CD8-positive, alpha-beta memory T cell (primary cell): ENCODE measurements at places on chromosomes 2 and 18. TPM values are rescaled to one million over a fixed set of nuclear protein-coding genes. Genes with fewer than 3 reads are reported as not detected.

- DNase-seq, result no peak
These were observed 366.0 kb upstream of the SLC14A2 start for GRCh38 chr18:45249246-45249661.

DNA sequence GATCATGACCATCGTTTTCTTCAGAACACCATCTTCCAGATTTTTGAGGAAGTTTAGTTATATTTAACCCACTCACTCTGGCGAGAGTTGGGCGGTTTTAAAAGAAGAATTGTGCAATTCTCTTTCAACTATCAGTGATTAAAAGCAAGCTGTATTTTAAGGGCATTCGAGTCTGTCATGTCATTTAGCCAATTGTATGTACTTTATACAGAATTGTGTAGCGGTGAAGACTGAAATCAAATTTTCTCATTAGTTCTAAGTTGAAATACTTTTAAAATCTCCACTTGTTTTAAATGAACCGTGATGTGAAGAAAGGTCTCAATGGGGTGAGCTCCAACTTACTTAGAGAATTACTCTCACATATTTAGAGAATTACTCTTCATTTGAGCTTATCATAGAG, 214.6 kb upstream of the DTNA start:
- no peak for DNase-seq

GRCh38 chr2:20126040-20126439, 74.6 kb upstream of the LAPTM4A start:
- DNase-seq, result no peak

DNA sequence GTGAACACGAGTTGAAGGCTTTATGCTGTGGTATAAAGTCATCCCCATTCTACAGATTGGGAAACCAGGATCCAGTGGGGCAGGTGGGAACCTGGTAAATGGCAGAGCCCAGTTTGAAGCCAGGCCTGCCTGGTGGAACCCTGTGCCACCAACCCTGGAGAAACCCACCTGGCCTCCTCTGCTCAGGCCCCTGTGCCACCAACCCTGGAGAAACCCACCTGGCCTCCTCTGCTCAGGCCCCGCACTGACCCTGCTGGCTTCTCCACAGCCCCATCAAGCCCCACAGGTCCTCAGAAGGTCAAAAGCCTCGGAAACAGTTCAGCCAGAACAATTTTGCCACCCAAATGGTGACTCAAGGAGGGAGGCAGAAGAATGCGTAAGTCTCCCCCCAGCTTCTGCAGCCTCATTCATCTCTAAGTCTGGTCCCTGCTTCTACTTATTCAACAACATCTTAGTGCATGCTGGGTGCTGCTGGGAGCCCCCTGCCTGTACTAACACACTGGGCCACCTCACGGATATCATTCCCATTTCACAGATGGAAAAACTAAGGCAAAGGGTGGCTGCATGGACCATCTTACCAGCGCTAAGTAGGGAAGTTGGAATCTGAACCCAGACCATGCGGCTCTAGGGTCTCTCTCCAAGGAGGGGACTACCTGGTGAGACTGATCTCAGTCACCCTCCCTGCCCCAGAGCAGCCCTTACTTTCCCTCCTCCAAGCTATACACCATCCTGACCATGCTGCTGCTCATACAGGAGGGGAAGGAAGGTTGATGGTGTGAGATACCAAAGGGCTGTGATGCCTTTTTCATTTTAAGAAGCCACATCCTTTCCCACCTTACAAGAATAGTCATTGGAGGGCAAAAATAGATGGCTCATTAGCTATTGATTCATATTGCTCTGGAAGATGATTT, 93.7 kb upstream of the ID2 start:
- no peak for DNase-seq

DNA sequence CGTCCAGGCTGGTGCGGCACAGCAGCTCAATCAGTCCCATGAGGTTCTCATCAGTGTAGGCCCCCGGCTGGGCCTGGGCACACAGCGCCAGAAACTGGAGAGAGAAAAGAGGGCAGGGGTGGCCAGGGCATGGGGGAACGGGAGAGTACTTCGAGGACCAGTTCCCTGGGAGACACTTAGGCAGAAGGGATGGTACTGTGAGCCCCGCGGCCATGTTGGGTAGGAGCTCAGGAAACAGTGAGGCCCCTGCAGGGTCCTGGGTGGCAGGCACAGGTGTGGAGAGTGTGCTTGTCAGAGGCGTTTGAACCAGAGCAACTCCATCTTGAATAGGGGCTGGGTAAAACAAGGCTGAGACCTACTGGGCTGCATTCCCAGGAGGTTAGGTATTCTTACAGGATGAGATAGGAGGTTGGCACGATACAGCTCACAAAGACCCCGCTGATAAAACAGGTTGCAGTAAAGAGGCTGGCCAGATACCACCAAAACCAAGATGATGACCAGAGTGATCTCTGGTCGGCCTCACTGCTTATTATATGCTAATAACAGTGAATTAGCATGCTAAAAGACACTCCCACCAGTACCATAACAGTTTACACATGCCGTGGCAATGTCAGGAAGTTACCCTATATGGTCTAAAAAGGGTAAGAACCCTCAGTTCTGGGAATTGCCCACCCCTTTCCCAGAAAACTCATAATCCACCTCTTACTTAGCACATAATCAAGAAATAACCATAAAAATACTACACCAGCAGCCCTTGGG, 51.9 kb upstream of the SEMA4C start:
- no peak for DNase-seq

Gene NMUR1
- total RNA-seq, result 0.15 TPM

Gene CYP27A1
- 1.2 TPM for total RNA-seq

DNA sequence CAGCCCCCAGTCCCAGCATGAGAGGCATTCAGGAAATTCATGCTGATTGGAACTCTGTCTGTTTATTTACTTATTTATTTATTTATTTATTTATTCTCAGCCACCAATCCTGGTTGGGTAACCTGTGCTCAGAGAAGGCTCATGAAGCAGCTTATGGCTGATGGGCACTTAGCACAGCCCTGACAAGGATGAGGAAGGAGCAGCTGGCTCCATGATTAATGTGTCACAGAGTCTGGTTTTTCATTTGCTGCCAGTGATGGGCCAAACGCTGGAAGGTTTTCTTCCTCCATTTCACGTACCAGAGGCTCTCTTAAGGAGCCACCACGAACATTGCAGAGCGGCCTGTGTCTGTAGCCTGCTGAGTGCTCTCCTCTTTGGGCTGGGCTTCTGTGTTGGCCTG, 28.3 kb upstream of the KCNS3 start:
- no peak for DNase-seq

DNA sequence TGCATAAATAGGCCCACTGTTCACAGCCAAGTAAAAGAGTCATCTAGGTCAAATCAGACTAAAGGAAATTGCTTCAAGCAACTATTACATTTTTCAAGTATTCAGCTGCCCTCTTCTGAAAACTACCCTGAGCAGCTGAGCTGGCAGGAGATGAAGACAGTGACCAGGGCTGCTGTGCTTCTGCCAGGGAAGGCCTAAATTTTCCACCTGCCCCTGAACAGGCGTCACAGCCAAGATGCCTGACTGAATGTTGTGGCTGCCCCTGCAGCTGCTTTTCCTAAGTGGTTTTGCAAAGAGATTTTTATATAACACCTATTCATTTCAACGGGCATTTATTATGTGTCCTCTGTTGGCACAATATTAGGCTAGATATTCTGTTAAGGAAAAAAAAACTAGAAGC, 96.7 kb upstream of the RPE start:
- DNase-seq, result no peak

DNA sequence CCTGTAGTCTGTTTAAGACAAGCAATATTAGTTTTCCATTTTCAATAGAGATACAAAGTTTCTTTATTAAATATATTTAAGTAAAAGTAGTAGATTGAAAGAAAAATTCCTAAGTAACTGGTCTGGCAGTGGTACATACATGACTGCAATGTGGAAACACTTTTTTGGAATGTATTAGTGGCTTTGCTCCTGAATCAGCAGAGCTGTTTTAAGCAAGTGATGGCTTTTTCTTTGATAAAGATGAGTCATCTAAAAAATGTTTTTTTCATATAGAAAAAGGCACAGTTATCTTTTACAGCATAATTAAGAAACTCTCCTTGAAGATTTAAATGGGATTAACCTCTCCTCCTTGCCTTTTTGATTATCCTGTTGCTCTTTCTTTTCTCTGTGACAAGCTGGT, 34.9 kb downstream of the KDM3A start:
- DNase-seq, result no peak

- DNase-seq, result no peak
These were observed 31.7 kb upstream of the ASPRV1 start for GRCh38 chr2:69993048-69993565.

DNA sequence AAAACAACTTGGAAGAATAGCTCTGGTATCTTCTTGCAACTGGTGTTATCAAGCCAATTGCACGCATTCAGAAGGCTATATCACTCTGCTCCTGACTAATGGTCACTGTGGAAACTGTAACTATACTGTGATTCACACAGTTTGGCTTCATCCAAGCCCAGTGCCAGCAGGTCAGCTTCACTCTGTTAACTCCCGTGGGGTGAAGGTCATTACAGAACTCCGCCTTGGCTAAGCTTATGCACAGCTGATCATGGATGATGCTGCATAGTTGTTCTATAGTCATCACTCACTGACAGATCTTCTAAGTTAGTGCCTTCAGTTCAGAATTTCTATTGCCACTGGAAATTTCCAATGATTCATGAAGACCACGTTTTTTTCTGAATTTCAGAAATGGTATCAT, 497.2 kb upstream of the NETO1 start:
- DNase-seq, result no peak

- no peak for DNase-seq
These were observed 11.2 kb downstream of the TMEM127 start for GRCh38 chr2:96254571-96254970.

Gene SKOR2
- total RNA-seq, result not detected

Gene RAB17
- not detected for total RNA-seq

GRCh38 chr2:73373344-73373743, 12.3 kb upstream of the ALMS1 start:
- DNase-seq, result no peak

DNA sequence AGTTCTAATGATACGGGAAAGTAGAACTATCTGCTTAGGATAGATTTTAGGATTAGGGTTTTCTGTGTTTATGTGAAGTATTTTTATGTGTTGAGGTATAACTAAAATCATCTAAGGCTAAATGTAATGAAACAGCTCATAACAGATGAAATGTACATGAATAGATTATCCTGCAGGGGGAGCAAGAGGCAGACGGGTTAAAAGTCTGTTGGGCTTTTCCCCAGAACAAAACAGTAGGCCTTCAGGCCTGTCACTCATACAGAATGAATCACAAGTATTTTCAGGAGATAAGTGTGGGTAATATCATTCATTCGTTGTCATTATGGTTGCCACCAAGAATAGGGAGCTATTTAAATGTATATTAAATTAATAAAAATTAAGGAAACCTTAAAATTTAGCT, 107.9 kb upstream of the IL1R2 start:
- DNase-seq, result no peak

Gene VWC2L
- not detected for total RNA-seq

DNA sequence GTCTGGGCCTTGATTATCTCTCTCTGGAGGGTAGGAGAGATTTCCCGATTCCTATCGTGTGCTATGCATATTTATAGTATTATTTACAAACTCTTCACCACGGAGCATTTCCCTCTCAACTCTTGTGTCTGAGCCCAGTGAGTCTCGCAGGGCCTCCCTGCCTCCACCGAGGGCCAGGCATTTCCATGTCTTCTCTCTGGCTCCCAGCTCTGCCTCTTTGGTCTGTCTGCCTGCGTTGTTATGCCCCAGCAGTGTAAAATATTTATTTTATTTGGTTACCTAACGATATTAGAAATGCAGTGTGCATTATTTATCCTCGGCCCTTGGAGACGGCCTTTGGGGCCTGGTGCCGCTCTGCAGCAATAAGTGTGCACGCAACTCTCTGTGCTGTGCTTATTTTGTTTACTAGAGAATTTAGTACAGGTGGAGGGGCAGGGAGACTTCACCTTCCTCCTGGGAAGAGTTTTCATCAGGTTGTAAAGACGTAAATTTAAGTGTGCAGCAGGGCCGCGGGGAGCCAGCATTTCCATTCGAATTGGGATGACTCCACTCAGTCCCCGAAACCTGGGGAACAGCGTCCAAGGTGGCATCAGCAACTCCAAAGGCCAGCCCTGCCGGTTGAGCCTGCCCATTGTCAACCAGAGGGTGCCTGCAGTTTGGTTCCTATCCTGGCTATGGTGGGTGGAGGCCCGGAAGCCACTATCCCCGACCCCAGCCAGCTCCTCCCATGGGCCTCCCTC, 100.2 kb downstream of the PTGR3 start:
- no peak for DNase-seq

DNA sequence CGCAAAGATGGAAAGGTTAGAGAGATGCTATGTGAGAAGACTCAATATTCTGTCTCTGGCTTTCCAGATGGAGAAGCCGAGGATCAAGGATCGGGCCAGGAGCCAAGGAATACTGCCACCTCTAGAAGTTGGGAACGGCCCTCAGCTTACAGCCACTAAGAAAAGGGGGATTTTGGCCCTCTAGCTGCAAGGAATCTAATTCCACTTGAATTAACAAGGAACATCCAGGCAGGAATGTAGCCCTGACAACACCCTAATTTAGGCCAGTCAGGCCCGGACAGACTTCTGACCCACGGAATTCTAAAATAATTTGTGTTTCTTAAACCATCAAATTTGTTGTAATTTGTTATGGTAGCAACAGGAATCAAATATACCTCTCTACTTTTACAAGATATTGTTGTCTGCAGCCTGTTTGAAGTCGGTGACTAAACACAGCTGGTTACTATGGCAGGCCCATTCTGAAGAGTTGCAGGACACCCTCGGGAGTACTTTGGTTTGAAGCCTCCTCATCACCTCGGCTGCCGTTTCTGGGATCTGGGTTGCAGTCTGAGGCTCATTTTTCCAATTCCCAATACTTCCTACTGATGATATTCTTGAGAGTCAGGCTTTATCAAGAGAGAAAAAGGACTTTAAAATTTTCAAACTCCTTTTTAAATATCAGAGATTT, 1131.2 kb downstream of the TSN start:
- DNase-seq, result no peak

DNA sequence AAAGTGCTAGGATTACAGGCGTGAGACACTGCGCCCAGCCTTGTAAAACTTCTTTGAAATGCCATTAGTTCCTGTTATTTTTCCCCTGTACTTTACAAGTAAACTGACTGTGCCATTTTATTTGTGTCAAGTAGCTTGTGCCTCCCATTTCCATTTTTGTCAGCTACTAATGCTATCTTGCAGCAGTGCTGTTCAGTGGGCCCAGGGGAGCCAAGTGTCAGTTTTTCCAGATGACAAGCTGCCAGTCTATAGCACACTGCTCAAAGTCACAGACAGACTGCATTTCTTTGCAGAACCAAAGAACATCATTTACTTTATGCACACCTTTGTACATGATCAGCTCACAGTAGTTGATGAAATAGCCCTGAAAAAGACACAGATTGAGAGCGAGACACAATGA, 901.3 kb upstream of the CDH2 start:
- no peak for DNase-seq

GRCh38 chr2:71154798-71155197, 24.4 kb downstream of the MPHOSPH10 start:
- no peak for DNase-seq
